ENCODE measurements at places on chromosomes 12 and 14.

DNA sequence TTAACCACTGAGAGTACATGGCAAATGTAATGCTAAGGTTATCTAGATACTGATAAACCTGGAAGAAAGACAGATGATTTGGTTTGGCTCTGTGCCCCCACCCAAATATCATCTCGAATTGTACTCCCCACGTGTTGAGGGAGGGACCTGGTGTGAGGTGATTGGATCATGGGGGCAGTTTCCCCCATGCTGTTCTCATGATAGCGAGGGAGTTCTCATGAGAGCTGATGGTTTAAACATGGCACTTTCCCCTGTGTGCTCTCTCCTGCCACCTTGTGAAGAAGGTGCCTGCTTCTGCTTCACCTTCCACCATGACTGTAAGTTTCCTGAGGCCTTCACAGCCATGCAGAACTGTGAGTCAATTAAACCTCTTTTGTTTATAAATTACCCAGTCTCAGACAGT is 14.2 kb downstream of the NOXRED1 start:
- no peak for DNase-seq

GRCh38 chr12:32947206-32948067 is 50.9 kb upstream of the PKP2 start:
- DNase-seq: no peak

GRCh38 chr12:49652921-49653520 is 29.7 kb downstream of the PRPF40B start:
- no peak for DNase-seq

GRCh38 chr12:91637789-91638624 is 455.4 kb upstream of the DCN start:
- DNase-seq: no peak

DNA sequence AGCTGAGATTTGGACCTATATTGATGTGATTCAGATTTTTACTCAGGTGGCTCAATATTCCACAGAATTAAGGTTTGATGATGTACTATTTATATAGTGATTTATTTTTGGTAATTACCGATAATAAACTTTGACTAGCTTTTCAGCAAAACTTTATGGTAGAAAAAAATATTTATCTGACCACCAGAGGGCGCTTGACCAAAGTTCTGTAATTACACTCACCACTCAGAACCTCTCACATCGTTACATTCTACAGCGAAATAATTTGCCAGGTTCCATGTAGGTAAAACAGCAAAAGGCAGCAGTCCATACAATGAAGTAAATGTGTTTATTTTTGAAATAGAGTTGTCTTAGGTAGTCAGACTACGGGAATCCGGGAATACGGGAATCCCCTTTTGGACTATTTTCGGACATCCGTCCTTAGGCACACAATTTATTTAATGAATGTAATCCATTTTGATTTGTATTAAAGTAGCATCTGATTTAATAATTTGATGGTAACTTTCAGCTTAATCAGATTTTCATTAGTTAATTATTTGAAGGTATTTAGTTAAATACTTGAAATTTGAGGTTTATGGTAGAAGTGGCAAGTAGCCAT is 143.0 kb upstream of the DDHD1 start:
- no peak for DNase-seq

Data from activated CD4-positive, alpha-beta T cell treated with anti-CD3 and anti-CD28 coated beads for 4 hours (primary cell).